Vein endothelial cell (primary cell): ENCODE measurements at places on chromosomes 7 and 10. TPM values are rescaled to one million over a fixed set of nuclear protein-coding genes. Genes with fewer than 3 reads are reported as not detected.

The SPDYE5 gene
- not detected in 2 replicates for total RNA-seq

The VWC2 gene
- total RNA-seq = not detected in 2 replicates

The GPR26 gene
- total RNA-seq = not detected in 2 replicates

The PIK3CG gene
- total RNA-seq = 8.8 and 17.3 TPM in 2 replicates

The CYP17A1 gene
- total RNA-seq = not detected in 2 replicates

The YKT6 gene
- 128 and 138 TPM in 2 replicates for total RNA-seq

The AKR1C4 gene
- total RNA-seq = not detected in 2 replicates

The MKX gene
- not detected in 2 replicates for total RNA-seq

The ANKRD1 gene
- 528 and 752 TPM in 2 replicates for total RNA-seq

The CTAGE8 gene
- under 0.01 TPM in 1 of 2 replicates, not detected in the other for total RNA-seq

The TMEM213 gene
- total RNA-seq = not detected in 2 replicates

The TRPV5 gene
- total RNA-seq = 0.10 TPM in 1 of 2 replicates, not detected in the other

The HMX2 gene
- not detected in 2 replicates for total RNA-seq

The IQUB gene
- under 0.01 and 0.38 TPM in 2 replicates for total RNA-seq

The NFE2L3 gene
- total RNA-seq = 40.2 and 60.8 TPM in 2 replicates

The GPR146 gene
- total RNA-seq = 13.5 and 29.4 TPM in 2 replicates

The TFPI2 gene
- total RNA-seq = 86.2 and 95.5 TPM in 2 replicates

The LRRC18 gene
- not detected in 2 replicates for total RNA-seq

The RELN gene
- 59.3 and 137 TPM in 2 replicates for total RNA-seq

The NYAP1 gene
- total RNA-seq = 4.0 and 4.6 TPM in 2 replicates

The FBXL13 gene
- total RNA-seq = 0.76 and 0.98 TPM in 2 replicates

The LAMB4 gene
- total RNA-seq = 0.48 and 1.3 TPM in 2 replicates

The IL2RA gene
- not detected in 2 replicates for total RNA-seq

The DDX50 gene
- total RNA-seq = 29.5 and 32.7 TPM in 2 replicates

The VPS37D gene
- 2.5 and 3.9 TPM in 2 replicates for total RNA-seq

The AGMO gene
- total RNA-seq = 10.8 and 11.8 TPM in 2 replicates

The TYSND1 gene
- 7.4 and 8.5 TPM in 2 replicates for total RNA-seq

The SLC16A9 gene
- total RNA-seq = under 0.01 and 0.67 TPM in 2 replicates

The DAGLB gene
- total RNA-seq = 17.3 and 22.3 TPM in 2 replicates

The PDE1C gene
- 0.33 and 1.8 TPM in 2 replicates for total RNA-seq

The SEMA3D gene
- total RNA-seq = 0.57 and 0.98 TPM in 2 replicates

The THNSL1 gene
- total RNA-seq = 2.0 and 2.5 TPM in 2 replicates

The EMX2 gene
- total RNA-seq = not detected in 2 replicates

The PIK3AP1 gene
- 0.33 and 0.38 TPM in 2 replicates for total RNA-seq

The GRM3 gene
- total RNA-seq = not detected in 2 replicates

The HUS1 gene
- 20.9 and 28.1 TPM in 2 replicates for total RNA-seq

The RADIL gene
- total RNA-seq = 0.48 and 0.65 TPM in 2 replicates

The CLEC2L gene
- total RNA-seq = not detected in 2 replicates

The NKX2-3 gene
- not detected in 2 replicates for total RNA-seq

The AQP1 gene
- 1.6 and 4.9 TPM in 2 replicates for total RNA-seq

The FFAR4 gene
- not detected in 2 replicates for total RNA-seq

The EZH2 gene
- total RNA-seq = 8.8 and 17.2 TPM in 2 replicates

The FAM24B gene
- total RNA-seq = 5.4 and 5.6 TPM in 2 replicates

The SEC31B gene
- total RNA-seq = 3.8 and 5.2 TPM in 2 replicates

The CDK1 gene
- 25.5 and 45.7 TPM in 2 replicates for total RNA-seq

The OR2A42 gene
- total RNA-seq = not detected in 2 replicates

The LSM5 gene
- 17.6 and 27.3 TPM in 2 replicates for total RNA-seq

The PLEKHS1 gene
- total RNA-seq = under 0.01 TPM in 1 of 2 replicates, not detected in the other

The ADAP1 gene
- 0.65 and 1.4 TPM in 2 replicates for total RNA-seq

The HYAL4 gene
- 0.86 and 0.98 TPM in 2 replicates for total RNA-seq

The MEPCE gene
- 43.3 and 59.4 TPM in 2 replicates for total RNA-seq
